Common myeloid progenitor, CD34-positive (primary cell): ENCODE measurements at places on chromosomes 11 and 22.
A peak's percentile ranks its signal among the peaks of the same experiment; 100 is the strongest.

DNA sequence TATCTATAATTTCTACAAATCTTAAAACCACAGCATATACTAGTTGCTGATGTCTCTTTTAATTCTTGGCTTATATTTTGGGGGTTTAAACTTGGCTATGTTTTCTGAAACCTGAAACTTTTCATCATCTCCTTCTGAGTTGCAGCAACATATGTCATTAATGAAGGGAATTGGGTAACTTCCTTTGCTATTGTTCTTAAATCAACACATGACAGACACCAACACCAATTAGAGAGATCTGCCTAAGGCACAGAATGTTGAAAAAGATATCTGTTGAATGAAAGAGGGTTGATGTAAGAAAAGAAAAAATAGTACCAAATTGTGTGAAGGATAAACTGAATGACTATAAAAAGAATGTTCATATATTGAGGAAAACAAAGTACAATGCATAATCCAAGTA is 10.3 kb upstream of the GAS2 start:
- no peak for DNase-seq

GRCh38 chr11:106959800-106960199 is 58.5 kb downstream of the GUCY1A2 start:
- no peak for DNase-seq

GRCh38 chr11:79314906-79315689 is 125.7 kb downstream of the TENM4 start:
- no peak for DNase-seq

DNA sequence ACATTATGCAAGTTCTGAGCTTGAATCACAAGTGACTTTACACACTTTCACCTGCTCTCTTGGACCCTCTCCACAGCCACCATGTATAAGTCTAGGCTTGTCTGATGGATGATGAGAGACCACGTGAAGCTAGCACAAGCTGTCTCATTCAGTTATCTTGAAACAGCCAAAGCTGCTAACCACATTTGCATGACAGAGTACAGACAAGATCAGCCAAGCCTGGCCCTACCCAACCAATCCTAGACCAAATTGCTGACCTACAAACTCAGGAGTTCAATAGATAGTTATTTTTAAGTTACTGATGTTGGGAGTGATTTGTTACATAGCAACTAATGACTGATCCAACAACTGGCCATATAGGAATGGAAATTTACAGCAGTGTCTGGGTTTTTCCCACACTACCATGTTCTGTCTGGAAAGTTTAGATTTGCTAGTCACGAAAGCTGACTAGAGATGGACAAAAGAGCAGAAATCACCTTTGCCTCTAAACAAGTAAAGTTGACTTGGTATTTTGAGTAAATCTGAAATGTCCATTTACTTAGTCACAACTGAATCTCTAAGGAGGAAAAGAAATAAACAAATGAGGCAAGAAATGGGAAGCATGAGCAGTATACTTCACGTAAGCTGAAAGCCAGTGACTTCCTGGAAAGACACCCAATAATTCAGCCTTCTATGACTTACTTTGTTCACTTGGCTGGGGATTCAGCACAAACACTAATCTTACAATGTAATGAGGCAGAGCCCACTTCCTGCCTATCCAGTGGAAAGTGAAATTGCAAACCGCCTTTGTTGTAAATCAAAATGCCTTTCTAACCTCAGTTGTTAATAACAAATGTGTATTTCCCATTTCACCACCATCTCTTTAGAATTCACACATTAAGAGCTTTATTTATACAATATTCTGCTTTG is 101.7 kb downstream of the FAM181B start:
- peak; percentile 29 for DNase-seq

- DNase-seq, result no peak
Observed at GRCh38 chr11:102402548-102402947, 50.0 kb downstream of the TMEM123 start.

- DNase-seq, result no peak
Observed at GRCh38 chr11:31860391-31860790, 49.3 kb upstream of the PAX6 start.

DNA sequence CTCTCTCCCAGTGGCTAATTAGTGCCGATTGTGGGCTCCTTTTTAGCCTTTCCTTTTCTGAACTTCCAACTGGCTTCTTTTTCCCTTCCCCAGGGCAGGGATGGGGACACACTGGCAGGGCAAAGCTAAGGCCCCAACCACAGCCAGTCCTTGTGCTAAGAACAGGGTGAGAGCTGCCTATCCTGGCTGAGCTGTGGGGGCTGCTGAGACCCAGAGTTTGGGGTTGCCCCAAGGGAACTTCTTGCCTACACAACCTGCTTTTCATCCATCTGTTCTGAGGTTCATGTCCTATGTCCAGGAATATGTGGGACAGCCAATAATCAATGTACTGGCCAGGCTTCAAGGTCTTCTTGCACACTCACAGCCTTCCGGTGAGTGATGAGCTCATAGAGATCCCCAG is 10.0 kb upstream of the TPBGL start:
- DNase-seq, result no peak

DNA sequence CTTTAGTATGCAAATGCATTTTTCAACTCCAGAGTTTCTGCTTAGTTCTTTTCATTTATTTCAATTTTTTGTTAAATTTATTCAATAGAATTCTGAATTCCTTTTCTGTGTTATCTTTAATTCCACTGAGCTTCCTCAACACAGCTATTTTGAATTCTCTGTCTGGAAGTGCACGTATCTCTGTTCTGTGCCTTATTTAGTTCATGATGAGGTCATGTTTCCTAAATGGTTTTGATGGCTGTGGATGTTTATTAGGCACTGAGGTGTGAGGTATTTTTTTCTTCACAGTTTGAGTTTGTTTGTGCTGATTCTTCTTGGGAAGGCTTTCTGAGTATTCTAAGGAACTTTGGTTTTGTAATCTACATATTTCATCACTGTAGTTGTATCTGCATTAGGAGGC is 2042.8 kb upstream of the RAG2 start:
- DNase-seq, result no peak

DNA sequence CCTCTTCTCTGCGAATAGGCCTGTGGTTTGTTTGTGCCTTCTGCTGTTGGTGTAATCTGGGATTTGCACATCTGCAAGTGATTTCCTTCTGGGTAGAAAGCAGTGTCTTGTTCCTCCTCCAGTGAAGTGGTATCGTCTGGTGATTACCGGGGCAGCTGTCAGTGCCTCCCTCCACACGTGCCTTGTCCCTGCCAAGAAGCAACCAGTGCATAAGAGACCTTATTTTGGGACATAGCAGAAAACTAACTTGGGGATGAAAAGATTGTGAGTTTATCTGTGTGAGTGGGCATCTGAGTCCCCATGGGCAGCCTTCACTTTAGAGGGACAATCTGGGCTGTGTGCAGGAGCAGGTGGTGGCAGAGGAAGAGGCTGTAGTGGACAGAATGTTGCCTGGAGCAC is 71.5 kb upstream of the SORL1-AS1 start:
- DNase-seq, result peak; percentile 76

DNA sequence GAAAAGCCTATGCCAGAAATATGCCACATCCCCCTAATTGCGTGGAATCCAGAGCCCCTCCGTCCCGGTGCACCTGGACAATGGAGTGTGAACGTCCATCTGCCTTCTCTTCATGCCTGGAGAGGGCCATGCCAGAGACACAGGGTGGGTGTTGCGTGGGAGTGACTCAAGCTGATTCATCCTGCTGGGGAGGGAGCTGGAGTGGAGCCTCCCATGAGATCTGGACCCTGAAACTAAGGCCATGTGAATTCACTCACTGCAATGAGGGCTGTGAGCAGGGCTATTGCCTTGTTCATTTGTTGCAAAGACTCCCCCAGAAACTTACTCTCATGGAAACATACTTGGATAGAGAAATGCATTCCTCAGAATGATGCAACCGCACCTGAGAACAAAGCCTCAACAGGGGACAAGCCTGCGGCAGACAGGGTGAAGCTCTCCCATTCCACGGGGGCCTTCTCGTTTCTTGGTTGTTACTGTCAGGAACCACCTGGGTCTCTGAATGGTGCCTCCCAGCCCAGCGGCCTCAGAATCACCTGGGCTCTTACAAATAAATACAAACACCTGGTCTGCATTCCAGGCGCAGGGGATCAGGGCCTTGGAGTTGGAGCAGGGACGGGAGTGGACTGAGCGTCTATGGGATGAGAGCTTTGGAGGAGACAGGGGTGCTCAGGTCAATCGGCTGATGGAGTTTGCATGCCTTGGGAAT is 1031.2 kb downstream of the BRD1 start:
- DNase-seq, result no peak

DNA sequence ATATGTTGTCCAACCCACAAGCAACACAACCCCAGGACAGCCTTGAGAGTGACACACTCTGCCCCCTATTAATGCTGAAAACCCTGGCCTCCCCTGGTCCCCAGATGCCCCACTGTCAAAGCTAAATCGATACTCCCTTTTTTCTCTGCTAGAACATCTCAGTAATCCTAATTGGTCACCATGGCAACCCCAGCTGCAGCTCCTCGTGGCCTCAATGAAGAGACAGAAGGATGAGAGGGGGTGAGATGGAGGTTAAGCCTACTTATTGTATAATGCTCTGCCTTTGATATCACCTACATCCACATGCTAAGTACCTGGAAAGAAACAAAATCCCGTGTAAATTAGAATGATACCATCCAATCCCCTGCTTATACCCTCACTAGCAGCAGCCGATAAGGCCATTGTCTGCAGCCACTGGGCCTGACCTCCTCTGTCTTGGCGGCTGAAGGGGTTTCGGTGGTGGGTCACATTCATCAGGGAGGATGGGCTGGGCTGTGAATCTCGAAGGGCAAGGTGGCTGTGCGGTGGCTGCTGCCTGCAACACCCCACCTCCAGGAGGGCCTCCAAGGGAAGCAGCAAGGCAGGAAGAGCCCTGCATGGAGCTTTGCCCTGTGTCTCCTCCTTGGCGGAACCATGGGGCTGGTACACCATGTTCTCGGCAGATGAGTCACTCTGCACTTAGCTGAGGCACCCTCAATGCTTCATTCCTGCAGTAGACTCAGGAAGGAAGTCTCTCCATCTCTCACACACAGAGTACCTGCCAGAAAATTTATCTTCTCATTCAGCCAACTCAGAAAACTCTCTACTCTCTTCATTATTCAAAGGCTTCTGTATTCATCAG is 399.5 kb downstream of the BUD13 start:
- no peak for DNase-seq

- no peak for DNase-seq
Observed at GRCh38 chr11:98967005-98967404, 53.7 kb upstream of the CNTN5 start.

DNA sequence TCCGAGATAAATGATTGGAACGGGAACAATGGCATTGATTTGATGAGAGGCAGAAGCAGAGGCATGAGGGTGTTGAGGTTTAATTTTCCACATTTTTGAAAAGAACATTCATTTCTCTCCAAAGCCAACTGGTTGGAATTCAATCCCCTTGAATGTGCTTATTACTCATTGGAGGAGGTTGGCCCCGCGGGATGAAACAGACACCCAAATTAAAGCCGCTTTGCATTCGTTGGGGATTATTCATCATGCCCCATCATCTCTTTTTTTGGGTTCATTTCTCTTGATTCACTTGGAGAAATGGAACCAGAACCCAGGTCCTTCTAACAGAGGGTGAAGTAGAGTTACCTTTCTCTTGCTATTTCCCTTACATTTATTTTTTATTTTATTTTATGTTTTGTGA is 47.6 kb upstream of the PARVG start:
- no peak for DNase-seq

GRCh38 chr11:74460481-74461154 is 6.7 kb downstream of the KCNE3 start:
- peak; percentile 87 for DNase-seq

- no peak for DNase-seq
Observed at GRCh38 chr11:14107050-14107430, 144.5 kb downstream of the SPON1 start.

DNA sequence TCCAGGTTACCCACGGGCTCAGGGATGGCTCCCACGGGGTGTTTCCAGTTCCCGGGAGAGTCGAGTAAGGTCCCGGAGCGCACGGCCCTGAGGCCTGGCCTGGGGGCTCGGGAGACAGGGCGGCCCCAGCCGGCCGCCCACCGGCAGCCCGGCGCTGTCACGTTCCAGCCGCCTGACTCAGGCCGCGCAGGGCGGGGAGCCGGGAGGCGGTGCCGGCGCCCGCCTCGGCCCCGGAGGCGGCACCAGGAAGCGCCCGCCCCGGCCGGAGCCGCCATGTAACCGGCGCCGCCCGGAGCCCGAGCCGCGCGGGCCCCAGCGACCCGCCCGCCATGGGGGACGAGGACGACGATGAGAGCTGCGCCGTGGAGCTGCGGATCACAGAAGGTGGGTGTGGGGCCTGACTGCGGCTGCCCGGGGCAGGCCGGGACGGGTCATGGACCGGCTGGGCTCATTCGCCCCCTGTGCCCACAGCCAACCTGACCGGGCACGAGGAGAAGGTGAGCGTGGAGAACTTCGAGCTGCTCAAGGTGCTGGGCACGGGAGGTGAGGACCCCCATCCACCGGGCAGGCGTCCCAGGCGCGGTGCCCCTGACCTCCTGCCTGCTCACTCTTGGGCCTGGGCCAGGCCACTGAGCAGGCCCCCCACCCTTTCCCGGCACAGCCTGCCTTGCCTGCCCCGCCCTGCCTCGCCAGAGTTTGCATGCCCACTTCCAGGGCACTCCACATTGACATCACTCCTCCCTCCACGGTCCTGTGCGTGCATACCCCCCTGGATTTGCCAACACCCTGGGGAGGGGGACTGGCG is at the start of gene RPS6KA4:
RPS6KA4 (plus strand) TSS at position 256 of the 805 bp plus-strand sequence; CDS start at position 330, 74 bp downstream.
- peak; percentile 63 for DNase-seq

DNA sequence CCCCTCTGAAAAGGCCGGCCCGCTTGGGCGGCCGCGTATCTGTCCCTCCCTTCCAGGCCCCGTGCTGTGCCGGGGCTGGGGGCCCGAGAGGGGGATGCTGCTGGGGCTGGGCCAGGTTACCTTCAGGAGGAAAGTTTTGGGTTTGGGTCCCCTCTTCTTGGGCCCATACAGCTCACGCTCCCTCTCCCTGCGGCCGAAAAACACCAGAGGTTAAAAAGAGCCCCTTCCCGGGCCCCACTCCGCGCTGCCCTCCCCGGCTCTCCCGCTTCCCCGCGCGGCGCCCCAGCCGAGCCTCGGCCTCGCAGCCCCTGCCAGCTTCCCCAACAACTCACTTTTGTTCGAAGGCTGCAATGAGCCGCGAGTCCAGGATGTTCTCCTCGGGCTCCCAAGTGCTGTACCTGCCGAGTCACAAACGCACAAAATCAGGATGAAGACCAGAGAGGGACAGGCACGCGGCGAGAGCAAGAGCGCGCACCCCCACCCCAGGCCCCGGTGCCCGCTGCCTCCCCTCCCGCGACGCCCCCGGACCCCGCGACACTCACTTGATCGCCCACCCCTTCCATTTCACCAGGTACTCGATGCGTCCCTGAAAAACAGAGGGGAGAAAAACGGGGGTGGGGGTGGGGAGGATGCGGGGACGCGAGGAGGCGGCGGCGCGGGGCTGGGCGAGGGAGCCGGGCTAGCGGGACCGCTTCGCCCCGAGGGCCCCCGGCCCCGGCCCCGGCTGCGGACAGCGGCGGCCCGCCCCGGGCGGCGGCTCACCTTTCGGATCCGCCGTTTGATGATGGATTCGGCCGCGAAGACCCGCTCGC is 450 bp downstream of the CBX6 start:
- no peak for DNase-seq
